ENCODE measurements at places on chromosomes 6 and 20. TPM values are rescaled to one million over a fixed set of nuclear protein-coding genes. Genes with fewer than 3 reads are reported as not detected.
A peak's percentile ranks its signal among the peaks of the same experiment; 100 is the strongest.

FGD2 gene
- total RNA-seq = 52.5 TPM

GHRH gene
- not detected for total RNA-seq

ID4 gene
- total RNA-seq = 130 TPM

PDYN gene
- not detected for total RNA-seq

APCDD1L gene
- 12.9 TPM for total RNA-seq

TREM1 gene
- total RNA-seq = 3.1 TPM

GPX5 gene
- not detected for total RNA-seq

RBM24 gene
- 1.3 TPM for total RNA-seq

ANKS1A gene
- total RNA-seq = 55.4 TPM

MARCKS gene
- total RNA-seq = 34.3 TPM

MACROD2 gene
- 4.2 TPM for total RNA-seq

- no peak overlapping the region for H3K4me3 ChIP-seq
- H3K36me3 ChIP-seq = no peaks in the 10 kb centered on the region
- no peaks in the 10 kb centered on the region for H3K4me1 ChIP-seq
- H3K27me3 ChIP-seq = no peaks in the 10 kb centered on the region
- DNase-seq = no peak
These were observed 258.0 kb downstream of the TFAP2A start for GRCh38 chr6:10156875-10157274.

- no peak for DNase-seq
- H3K27ac ChIP-seq = no peak overlapping the region
- no peaks in the 10 kb centered on the region for H3K4me1 ChIP-seq
- H3K4me3 ChIP-seq = no peak overlapping the region
These were observed 29.1 kb downstream of the TXLNB start for GRCh38 chr6:139262519-139263300.

- H3K36me3 ChIP-seq = peaks cover 2% of the 10 kb centered on the region
- no peaks in the 10 kb centered on the region for H3K27me3 ChIP-seq
- H3K27ac ChIP-seq = no peak overlapping the region
- no peak overlapping the region for H3K4me3 ChIP-seq
These were observed 40.8 kb downstream of the ORC3 start for GRCh38 chr6:87630746-87631145.

DNA sequence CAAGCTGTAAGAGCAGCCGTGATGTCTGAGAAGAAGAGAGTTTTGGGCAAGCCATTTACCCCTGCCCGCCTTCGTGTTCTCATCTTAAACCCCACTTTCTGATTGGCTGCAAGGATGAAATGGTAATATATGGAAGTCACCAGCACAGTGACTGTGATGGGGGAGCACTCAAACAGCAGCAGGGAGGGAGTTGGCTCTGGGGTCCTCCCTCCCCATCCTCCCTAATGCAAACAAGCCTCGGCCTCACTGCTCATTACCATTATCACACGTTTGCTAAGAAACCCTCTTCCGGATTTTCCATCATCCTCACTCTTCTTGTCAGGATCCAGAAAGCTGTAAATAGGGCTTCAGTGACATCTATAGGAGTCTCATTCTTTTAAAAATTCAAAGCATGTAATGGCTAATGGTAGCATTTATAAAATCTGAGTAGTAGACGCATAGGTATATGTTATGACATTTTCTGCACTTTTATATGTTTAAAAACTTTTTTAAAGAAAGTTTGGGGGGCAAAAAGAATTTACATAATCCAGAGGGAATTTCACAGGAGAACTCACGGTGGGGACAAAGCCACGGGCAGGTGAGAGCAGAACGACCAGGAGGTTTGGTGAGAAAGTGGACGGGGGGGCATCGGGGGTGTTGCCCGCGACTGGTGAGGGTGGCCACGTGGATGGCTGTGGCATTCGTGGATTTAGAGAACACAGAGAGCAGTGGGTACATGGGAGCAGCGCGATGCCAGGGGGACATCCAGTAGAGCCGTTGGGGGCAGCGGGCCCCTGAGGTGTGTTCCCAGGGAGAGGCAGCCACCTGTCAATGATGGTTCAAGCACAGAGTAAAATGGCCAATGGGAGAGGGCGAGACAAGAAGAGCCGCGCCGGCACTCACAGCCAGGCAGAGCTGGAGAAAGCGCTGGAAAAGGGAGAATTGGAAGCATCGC lies 29.6 kb downstream of the SUMO4 start:
- H3K27ac ChIP-seq = no peak overlapping the region
- H3K36me3 ChIP-seq = no peaks in the 10 kb centered on the region
- no peak overlapping the region for H3K4me3 ChIP-seq
- no peaks in the 10 kb centered on the region for H3K27me3 ChIP-seq
- no peak for DNase-seq
- no peaks in the 10 kb centered on the region for H3K4me1 ChIP-seq

DNA sequence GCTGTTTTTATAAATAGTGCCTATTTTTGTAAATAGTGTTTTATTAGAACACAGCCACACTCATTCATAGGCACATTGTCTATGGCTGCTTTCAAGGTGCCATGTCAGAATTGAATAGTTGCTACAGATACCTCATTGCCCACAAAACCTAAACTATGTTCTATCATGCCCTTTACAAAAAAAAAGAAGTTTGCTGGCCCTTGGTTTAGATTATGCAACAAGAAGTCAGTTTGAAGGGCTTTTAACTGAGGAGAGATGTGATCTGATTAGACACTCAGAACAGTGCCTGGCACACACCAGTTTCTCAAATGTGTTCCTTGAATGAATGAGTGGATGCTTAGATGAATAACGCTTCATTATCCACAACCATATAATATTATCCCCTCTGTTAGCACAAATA lies 366.1 kb downstream of the MAFB start:
- no peak for DNase-seq
- H3K4me1 ChIP-seq = peaks cover under 1% of the 10 kb centered on the region
- no peaks in the 10 kb centered on the region for H3K36me3 ChIP-seq
- no peak overlapping the region for H3K4me3 ChIP-seq
- no peak overlapping the region for H3K27ac ChIP-seq

DNA sequence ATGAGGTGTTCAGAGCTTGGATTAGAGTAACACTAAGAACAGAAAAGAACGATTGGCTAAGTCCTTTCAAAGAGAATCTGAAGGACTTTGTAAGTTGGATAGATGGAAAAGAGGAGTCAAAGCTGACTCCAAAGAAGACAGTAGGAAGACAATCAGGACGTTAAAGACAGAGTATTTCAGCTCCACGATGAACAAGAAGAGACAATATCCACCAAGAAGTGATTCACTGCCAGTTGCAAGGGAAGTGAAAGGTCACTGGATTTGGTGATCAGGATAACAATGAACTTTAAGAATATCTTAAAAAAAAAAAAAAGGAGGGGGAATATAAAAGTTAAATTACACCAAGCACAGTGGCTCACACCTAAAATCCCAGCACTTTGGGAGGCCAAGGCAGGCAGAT lies 17.9 kb downstream of the REPS1 start:
- H3K4me3 ChIP-seq = no peak overlapping the region
- H3K36me3 ChIP-seq = no peaks in the 10 kb centered on the region
- DNase-seq = no peak

GRCh38 chr20:63275825-63276224 lies 3.2 kb downstream of the ARFGAP1 start:
- H3K4me3 ChIP-seq = no peak overlapping the region
- H3K4me1 ChIP-seq = peaks cover 17% of the 10 kb centered on the region
- H3K36me3 ChIP-seq = peaks cover 41% of the 10 kb centered on the region
- no peaks in the 10 kb centered on the region for H3K27me3 ChIP-seq
- no peak for DNase-seq

- no peak within 1 kb of the TSS for H3K27ac ChIP-seq
- peaks cover 14% of the 10 kb centered on the region for H3K4me1 ChIP-seq
- no peak for DNase-seq
- no peak within 1 kb of the TSS for H3K4me3 ChIP-seq
These were observed at the start of gene TTBK1 for GRCh38 chr6:43242908-43243663. Gene TTBK1 (plus strand): TSS chr6:43243481. CDS start chr6:43246661, 3,180 bp downstream.

DNA sequence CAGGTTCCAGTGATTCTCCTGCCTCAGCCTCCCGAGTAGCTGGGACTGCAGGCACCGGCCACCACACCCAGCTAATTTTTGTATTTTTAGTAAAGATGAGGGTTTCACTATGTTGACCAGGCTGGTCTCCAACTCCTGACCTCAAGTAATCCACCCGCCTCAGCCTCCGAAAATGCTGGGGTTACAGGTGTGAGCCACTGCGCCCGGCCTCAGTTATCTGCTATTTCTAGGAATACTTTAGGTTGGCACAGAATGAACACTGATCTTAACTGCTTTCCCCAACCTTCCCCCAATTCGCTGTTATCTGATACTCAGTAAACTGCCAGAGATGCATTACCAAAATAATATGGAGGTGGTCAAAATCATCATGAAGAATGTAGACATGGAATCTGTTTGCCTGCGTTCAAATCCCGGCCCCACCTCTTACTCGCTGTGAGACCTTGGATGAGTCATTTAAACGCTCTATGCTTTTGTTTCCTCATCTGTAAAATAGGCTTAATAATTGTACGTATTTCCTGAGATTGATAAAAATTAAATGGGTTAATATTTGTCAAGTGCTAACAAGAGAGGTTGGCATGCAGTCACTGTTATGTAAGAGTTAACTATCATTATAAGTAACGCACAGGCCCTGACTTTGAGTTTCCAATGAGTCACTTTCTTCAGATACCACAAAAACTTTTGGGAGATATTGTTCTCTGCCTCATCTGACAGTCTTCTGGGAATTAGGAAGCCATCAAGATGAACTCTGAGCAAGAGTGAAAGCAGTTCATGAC lies 44.5 kb upstream of the NCOA3 start:
- DNase-seq = no peak
- H3K27ac ChIP-seq = no peak overlapping the region
- H3K27me3 ChIP-seq = no peaks in the 10 kb centered on the region
- H3K36me3 ChIP-seq = no peaks in the 10 kb centered on the region
- H3K4me3 ChIP-seq = no peak overlapping the region

DNA sequence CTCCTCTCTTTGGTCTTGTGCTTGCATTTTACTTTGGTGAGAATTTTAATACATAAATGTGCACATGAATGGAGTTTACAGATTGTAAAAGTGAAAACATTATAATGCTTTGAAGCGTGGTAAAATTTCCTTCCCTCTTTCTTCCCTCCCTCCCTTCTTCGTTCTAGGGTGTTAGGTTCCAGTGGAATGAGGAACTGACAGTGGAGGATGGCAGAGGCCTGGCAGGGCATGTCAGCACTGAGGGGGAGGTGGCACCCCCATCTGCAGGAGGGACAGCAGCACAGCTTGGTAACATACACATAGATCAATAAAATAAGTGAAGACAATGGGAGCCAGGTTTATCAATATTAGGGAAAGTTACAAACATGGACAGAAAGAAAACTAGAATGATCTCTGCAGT lies 47.5 kb downstream of the RNASET2 start:
- H3K27me3 ChIP-seq = no peaks in the 10 kb centered on the region
- no peak overlapping the region for H3K27ac ChIP-seq
- no peaks in the 10 kb centered on the region for H3K36me3 ChIP-seq
- no peaks in the 10 kb centered on the region for H3K4me1 ChIP-seq
- no peak for DNase-seq

DNA sequence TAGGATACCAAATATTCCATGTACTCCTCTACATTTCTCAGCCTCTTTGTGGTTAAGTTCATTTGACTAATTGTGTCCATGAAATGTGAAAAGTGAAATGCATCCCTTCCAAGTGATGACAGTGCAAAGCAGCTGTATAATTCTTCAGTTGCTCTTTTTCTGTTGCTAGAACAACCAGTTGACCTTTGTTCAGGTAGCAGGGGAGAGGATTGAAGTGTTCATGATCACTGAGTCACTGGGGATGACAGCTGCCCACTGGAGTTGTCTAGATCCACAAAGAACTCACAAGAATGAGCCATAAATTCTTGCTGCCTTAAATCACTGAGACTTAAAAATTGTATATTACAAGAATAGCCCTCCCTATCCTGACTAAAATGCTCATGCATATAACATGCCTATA lies 254.6 kb downstream of the EPHA7 start:
- DNase-seq = no peak
- no peaks in the 10 kb centered on the region for H3K27me3 ChIP-seq
- H3K27ac ChIP-seq = no peak overlapping the region
- no peak overlapping the region for H3K4me3 ChIP-seq
- no peaks in the 10 kb centered on the region for H3K36me3 ChIP-seq
- H3K4me1 ChIP-seq = no peaks in the 10 kb centered on the region

DNA sequence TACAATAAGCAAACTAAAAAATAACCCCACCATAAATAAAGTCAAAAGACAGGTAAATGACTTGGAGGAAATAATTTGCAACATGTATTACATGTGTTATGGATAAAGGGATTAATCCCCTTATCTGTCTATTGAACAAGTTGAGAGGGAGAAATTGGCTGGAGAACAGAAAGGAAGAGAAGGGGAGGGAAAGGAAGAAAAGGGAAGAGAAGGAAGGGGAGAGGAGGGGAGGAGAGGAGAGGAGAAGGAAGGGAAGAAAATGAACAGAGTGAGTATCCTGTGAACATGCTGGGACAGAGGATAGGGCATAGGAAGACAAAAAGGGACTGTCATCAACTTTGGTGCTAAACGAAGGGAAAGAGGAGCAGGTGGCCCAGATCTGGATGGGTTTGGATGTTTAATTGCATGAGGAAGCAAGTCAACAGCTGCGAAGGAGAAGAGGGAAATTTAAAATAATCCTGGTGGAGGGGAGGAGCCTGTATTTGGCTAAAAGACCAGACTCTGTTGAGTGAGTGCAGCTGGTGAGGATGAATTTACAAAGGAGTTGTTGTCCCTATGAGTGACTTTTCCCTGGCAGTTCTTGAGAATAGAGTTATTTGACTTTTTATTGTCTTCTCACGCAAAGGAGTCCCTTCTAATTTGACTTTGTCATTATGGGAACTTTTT lies 14.2 kb upstream of the SHLD1 start:
- H3K4me1 ChIP-seq = no peaks in the 10 kb centered on the region
- H3K27me3 ChIP-seq = no peaks in the 10 kb centered on the region
- no peak overlapping the region for H3K27ac ChIP-seq

GRCh38 chr6:52576054-52576391 lies 837 bp downstream of the TRAM2 start:
- no peaks in the 10 kb centered on the region for H3K36me3 ChIP-seq
- no peak for DNase-seq
- peak overlapping the region; percentile 84 for H3K27ac ChIP-seq
- peaks cover 25% of the 10 kb centered on the region for H3K4me1 ChIP-seq
- peak overlapping the region; percentile 91 for H3K4me3 ChIP-seq
- H3K27me3 ChIP-seq = no peaks in the 10 kb centered on the region

GRCh38 chr6:83169511-83169910 lies 23.6 kb downstream of the PGM3 start:
- no peak overlapping the region for H3K4me3 ChIP-seq
- H3K27me3 ChIP-seq = no peaks in the 10 kb centered on the region
- H3K36me3 ChIP-seq = peaks cover 58% of the 10 kb centered on the region
- H3K4me1 ChIP-seq = no peaks in the 10 kb centered on the region
- H3K27ac ChIP-seq = no peak overlapping the region
- DNase-seq = no peak
